Karpas-422 (cell line): ENCODE measurements at places on chromosomes 13 and 19. TPM values are rescaled to one million over a fixed set of nuclear protein-coding genes. Genes with fewer than 3 reads are reported as not detected.

- no peak for DNase-seq
Measured at GRCh38 chr13:77384999-77385398, 58.1 kb upstream of the MYCBP2 start.

GRCh38 chr19:31418055-31418454, 68.8 kb upstream of the TSHZ3 start:
- no peak for DNase-seq

DNA sequence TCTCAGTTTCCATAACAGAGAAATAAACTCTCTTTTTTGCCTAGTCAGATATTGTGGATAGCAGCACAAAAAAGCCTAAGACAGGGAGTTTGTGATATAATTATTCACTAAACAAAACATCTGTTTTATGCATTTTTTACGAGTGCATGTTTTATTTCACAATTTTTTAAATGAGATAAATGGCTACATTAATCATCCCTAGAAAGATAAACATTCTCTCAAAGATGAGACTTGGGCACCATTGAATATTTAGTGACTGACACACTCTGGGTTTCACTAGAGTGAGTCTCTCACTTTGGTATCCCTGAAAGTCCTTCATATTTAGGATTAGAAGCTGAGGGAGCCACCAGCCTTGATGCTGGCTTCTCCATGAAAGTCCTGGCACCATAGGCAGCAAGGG, 74.3 kb upstream of the LRCH1 start:
- DNase-seq = no peak

CYP4F8 gene
- total RNA-seq = not detected in 2 replicates

DNA sequence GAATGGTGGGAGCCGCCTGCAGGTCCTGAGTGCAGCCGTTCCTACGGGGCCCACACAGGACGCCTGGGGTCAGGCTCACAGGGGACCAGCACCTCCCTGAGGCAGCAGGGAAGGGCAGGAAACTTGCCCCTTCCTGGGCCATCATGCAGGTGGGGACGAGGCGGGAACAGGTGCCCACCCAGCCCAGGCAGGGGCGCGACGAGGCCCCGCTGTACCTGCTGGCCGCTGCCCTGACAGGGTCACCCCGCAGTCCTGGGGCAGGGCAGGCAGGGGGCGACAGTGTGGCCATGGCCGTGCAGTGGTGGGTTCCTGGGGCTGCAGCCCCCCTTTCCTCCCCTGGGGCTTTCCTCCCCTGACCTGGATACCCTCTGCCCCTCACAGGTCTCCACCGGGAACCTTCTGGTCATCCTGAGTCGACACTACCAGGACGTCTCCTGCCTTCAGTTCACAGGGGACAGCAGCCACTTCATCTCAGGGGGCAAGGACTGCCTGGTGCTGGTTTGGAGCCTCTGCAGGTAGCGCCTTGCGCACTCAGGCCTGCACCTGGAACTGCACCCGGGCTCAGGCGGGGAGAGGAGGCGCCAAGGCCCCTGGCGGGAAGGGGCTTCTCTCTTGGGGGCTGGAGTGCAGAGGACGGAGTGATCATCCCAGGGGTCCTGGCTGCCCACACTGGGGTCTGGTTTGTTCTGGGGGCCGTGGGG, 5.4 kb downstream of the WDR18 start:
- no peak for DNase-seq

GRCh38 chr19:3398114-3398899, 31.9 kb downstream of the NFIC start:
- no peak for DNase-seq

DNA sequence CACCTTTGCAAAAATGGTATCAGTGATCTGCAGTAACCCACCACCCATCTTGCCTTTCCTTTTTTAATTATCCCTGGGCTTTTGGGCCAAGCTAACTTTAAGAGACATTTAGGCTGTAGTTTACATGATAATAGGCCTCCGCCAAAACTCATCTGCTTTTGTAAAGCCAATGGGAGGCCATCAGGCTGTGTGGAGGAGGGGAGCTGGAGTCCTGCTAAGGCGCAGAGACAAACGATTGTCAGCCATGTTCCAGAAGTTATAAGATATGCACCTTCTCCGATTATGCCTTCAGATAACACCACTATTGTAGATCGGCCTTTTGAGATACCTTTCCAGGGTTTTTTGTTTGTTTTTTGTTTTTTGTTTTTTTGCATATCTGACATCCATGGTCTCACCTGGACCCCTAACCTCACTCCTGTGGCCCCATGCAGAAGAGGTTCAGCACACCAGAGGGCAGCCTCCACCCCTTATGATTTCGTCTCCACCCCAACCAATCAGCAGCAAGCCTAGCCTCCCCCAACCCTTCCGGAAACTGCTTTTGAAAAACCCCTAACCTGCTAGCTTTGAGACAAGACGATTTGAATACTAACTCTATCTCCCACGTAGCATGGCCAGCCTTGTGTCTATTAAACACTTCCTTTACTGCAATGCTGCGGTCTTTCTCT, 113.9 kb upstream of the UBL3 start:
- DNase-seq = peak; percentile 64

DNA sequence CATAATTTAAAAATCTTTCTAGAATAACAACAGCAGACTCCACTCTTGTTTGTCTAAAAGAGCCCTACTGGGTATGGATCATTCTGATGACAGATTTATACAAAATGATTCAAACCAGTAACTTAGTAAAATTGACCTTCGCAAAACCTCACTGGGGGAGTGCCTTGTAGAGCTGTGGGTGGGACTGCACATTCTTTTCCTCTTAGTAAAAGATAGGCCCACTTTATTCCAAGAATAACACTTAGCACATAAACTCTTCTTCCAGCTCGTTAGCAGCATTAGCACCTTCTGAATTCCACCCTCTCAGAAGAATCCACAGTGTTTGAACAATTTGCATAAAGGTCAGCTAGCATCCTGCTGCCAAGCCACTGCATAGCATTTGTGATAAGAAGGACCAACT, 106.8 kb downstream of the STOML3 start:
- no peak for DNase-seq

DNA sequence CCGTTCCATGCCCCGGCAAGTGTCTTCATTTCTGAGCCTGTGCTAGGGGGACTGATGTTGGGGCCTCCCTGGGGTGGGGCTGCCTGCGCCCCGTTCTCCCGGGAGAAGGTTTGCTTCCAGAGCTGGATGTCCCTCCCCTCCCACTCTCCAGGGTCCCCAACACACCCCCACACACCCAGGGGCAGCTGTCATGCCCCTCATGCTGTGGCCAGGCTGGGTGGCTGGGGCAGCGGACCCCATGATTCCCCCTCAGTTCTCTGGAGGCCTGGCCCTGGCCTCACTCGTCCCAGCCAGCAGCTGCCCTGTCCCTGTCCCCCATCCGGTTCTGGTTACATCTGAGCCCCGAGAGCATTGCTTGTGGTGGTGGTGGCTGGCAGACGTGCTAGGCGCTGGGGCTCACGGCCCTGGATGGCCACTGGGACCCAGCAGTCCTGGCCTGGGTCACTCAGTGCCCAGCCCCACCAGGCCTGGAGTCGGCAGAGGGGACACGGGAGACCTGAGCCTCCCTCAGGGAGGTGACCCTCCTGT, 184.8 kb downstream of the KDM4B start:
- no peak for DNase-seq

- no peak for DNase-seq
Measured at GRCh38 chr13:83352391-83352790, 529.9 kb downstream of the SLITRK1 start.

GRCh38 chr13:31982124-31982523, 49.5 kb upstream of the FRY start:
- no peak for DNase-seq

DNA sequence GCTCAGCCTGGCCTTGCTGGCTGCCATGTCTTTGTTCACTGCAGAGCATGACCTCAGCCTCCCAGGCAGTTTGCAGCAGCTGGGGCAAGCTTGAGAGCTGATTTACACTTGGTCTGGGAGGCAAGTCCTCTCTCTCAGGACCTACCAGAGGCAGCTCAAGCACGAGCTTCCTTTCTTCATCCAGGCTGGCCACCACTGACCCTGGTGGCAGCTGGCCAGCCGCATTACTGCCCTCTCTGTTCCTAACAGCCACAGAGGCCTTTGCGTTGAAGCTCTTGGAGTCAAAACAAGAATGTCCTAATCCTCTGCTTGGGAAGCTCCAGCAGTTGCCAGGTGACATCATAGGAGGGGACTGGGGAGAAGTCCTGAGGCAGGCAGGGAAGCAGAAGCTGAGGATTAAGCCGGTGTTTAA, 85.7 kb downstream of the NUFIP1 start:
- no peak for DNase-seq

GRCh38 chr19:1789261-1790041, 22.6 kb downstream of the ATP8B3 start:
- no peak for DNase-seq

DNA sequence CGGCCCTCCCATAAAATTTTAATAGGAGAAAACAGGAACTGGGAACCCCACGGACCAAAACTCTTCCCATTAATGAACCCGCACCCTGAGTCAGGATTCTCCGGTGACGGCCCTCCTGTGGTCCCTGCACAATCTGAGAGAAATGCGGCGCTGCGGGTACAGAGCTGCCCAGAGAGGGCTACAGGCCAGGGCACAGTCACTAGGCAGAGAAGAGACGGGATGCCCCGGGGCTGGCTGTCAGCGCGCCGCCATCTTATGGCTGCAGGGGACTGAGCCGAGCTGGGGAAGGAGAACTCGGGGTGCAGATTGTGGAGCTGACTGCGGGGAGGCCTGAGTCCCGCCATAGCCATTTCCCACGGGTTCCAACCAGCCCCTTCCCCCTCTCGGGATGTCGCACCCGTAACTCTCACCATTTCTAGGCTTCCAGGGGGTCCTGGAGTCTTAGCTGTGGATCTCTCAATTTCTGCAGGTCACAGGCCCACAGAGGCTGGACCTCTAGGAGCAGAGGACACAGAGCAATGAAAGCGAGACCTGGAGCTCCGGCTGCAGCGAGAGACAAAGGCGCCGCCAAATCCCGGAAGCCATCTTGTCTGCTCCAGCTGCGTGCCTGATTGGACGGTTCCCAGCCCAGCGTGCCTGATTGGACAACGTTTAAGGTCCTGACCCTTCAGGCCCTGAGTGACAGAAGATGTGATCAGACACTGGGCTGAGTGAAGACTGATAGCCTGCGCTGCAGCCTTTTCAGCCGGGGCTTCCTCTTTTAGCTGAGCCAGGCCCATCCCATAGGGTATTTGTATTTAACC, at the start of gene ZNF675:
TSS of gene ZNF675 (minus strand) at position 592 of the 803 bp plus-strand sequence. CDS start at position 413, 179 bp downstream.
- DNase-seq = peak; percentile 98

DNA sequence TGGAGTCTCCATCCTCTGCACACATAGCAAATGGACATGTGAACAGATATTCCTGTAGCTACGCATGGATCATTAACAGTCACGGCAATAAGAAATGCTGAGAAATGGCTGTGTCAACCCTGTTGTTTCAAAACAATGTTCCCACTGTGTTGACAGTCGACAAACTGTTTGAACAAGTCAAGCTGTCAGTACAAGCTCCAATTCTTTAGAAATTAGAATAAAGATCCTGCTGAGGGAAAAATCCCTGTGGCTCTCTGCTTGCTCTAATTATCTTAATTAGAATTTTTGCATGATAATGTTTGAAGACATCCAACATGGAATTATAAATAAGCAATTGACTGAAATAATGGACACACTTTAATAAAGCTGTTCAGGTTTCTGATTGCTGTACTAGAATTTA, 37.9 kb upstream of the CPB2 start:
- DNase-seq = no peak

- no peak for DNase-seq
Measured at GRCh38 chr19:34767951-34768350, 5.1 kb downstream of the ZNF599 start.

EFNB2 gene
- total RNA-seq = 0.07 TPM in 1 of 2 replicates, not detected in the other

FOSB gene
- total RNA-seq = 2.5 and 4.0 TPM in 2 replicates

DNA sequence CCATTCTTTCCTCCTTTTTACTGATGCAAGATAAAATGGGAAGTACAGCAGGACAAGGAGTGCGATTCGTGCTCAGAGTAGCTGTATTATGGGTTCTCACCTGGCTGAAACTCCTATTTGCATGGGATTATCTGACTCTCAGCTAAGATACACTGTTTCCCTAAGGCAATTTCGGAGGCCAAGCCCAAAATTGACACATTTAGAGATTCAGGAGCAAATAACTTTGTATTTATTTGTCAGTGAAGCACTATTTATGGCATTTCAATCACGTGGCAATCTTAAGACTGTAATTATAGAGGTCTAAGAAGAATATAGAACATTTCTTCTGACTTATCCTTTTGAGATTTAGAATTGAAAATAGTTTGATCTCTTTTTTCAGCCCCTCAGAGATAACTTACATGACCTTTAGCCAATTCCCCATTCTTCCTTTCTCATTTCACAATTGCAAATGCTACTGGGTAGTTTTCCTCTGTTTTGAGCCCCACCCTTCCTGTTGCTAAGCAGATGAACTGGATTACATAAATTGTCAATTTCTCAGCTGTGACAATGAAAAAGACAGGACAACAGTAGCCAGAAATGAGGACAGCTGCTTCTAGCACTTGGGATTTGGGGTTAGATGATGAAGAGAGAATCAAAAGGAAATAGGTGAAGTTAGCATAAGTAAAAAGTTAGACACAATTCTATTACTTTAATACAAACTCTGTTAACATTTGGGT, 122.7 kb upstream of the FRY start:
- DNase-seq = no peak

DNA sequence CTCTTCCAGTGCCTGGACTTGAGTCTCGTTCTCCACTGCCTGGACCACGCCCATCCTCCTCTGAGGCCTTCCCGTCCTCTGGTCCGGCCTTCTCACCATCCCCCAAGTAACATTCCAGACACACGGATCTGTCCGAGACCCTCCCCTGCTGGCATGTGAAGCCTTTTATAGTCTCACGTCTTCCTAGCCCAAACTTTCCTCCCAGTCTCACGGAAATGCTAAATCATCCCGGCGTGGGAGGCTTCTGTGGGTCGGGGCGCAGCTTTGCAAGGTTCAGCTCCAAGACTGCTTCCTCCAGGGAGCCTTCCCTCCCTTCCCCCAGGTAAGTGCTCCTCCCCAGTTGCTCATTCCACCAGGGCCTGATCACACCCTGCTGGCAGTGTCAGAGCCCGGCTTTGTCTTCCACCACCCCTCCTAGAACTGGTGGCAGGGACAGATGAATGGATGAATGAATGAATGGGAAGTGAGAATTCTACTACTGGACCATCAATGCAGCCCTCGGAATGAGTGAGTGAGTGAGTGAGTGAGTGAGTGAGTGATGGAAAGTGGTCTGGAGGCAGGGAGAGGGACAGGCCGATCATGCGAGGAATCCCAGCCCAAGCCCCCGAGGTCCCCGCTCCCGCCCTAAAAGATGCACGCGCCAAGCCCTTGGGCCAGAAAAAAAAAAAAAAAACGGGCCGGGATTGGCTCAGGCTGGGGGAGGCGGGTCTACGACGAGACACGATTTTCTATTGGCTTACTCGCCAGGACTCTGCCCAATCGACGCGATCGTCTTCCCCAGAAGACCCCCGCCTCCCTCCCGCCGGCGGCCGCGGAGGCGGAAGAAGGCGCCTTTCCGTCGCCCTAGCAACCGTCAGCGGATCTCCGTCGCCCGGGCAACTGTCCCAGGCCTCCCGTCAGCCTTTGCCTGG, 9.3 kb downstream of the EPHX3 start:
- DNase-seq = peak; percentile 98

DNA sequence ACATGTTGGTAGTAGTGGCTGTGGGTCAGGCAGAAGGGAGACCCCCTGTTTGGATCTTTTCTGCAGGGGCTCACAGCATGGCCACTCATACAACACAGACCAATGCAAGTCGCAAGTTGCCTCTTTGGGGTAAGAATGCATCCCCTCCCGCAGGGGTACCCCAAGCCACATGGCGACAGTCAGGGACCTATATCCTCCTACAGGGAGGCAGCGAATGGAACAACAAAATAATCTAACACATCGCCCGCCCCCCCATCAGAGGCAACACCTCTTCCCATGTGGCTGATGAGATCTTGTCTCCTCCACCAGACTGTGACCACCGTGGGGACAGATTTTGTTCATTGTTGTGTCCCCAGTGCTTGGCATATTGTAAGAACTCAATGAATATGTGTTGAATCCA, 40.7 kb upstream of the PNMA8B start:
- DNase-seq = no peak

LYPD3 gene
- not detected in 2 replicates for total RNA-seq

- DNase-seq = no peak
Measured at GRCh38 chr19:33302974-33303790, 848 bp upstream of the CEBPA start.
